ENCODE measurements at places on chromosomes 12 and 14. TPM values are rescaled to one million over a fixed set of nuclear protein-coding genes. Genes with fewer than 3 reads are reported as not detected.
A peak's percentile ranks its signal among the peaks of the same experiment; 100 is the strongest.

DNA sequence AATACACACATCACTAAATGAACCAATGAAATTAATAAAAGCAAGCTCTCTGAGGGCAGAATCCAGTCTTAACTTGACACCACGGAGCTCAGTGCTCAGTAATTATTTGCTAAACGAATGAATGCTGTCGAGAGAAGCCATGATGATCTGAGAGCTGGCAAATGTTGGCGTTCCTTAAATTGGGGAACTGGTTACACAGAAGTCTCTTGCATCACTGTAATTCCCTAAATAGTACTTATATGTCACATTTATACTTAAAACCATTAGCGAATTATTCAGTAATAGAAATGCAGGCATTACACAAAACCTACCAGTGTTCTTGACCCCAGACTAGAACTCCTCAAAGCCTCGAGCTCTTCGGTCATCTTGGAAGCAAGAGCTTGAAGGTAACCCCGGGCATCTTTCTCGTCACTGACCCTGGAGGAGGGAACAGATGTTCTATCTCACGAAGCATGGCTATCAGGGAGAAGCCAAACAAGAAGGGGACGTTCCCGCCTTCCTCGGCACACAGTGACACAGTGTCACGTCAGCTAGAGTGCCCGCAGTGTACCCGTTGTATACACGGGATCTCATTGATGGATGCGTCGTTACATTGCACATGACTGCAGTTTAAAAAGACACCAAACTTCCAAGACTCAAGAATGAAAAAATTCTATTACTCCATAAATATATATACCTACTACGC, 43.6 kb downstream of the AMN start:
- H3K36me3 ChIP-seq: peaks cover 100% of the 10 kb centered on the region
- no peak overlapping the region for H3K4me3 ChIP-seq
- no peaks in the 10 kb centered on the region for H3K27me3 ChIP-seq

- no peak for DNase-seq
- H3K4me1 ChIP-seq: peaks cover 9% of the 10 kb centered on the region
- no peaks in the 10 kb centered on the region for H3K27me3 ChIP-seq
- H3K4me3 ChIP-seq: peak overlapping the region; percentile 64
- peak overlapping the region; percentile 51 for H3K27ac ChIP-seq
These were observed 432 bp downstream of the C14orf93 start for GRCh38 chr14:23009483-23009938.

DNA sequence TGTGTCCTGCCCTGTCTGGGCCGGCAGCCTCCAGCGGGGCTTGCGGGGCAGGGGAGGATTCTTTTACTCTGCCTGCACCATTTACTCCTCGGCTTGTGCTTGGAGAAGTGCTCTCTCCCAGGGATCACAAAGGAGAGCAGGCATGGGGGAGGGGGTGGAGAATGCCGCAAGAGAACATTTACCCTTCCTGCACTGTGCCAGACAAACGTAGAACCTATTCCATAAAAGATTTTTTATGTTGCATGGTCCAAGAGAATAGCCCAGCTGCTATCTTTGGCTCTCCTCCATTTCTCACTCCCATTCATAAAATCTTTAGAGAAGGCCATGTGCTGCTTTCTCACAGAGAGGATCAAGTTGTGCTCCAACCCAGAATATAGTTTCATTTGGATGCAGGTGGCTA, 159.4 kb downstream of the SPTSSA start:
- H3K36me3 ChIP-seq: no peaks in the 10 kb centered on the region
- no peak overlapping the region for H3K27ac ChIP-seq
- no peak for DNase-seq
- H3K4me1 ChIP-seq: no peaks in the 10 kb centered on the region
- H3K4me3 ChIP-seq: no peak overlapping the region

DNA sequence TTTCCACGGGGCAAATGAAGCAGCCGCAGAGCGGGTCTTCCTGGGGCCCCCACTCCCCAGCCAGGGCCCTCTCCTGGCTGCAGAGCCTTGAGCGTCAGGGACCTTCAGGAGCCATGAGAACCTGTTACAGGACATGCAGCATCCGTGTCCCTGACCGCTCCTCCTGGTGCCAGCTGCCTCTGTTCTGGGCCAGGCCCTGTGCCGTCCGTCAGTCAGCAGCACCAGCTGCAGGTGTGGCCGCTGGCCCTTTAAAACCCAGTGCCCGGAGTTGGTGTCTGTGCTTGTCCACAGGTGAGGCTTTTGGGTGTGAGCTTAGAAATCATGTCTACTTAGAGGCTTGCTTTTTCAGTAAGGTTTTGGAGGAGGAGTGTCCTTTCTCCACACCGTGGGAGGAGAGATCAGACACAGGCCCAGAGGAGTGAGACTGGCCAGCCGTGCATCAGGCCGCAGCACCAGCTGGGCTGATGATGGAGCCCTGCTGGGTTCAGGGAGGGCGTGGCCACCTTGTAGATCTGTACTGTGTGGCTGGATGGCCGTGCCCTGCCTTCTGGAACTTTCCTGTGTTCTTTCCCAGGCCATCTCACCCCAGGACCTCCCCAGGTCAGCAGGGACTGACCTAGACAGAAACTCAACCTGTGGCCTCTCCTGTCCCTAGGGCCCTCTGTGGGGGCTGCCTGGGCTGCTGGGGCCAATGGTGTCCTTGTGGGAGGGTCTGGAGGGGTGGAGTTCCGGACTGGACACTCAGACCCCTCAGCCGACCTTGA, 27.1 kb downstream of the AACS start:
- H3K4me1 ChIP-seq: no peaks in the 10 kb centered on the region
- no peak overlapping the region for H3K27ac ChIP-seq
- peaks cover 21% of the 10 kb centered on the region for H3K36me3 ChIP-seq
- H3K27me3 ChIP-seq: no peaks in the 10 kb centered on the region
- H3K4me3 ChIP-seq: no peak overlapping the region

- H3K4me1 ChIP-seq: no peaks in the 10 kb centered on the region
- H3K27me3 ChIP-seq: no peaks in the 10 kb centered on the region
- H3K36me3 ChIP-seq: no peaks in the 10 kb centered on the region
- H3K4me3 ChIP-seq: no peak overlapping the region
These were observed 5.0 kb upstream of the PKP2 start for GRCh38 chr12:32901553-32901952.

- no peak overlapping the region for H3K4me3 ChIP-seq
- DNase-seq: no peak
These were observed 14.4 kb downstream of the NIN start for GRCh38 chr14:50816395-50817047.

GRCh38 chr12:9163392-9163791, 44.8 kb downstream of the PZP start:
- H3K4me1 ChIP-seq: no peaks in the 10 kb centered on the region
- no peak overlapping the region for H3K27ac ChIP-seq
- no peaks in the 10 kb centered on the region for H3K36me3 ChIP-seq
- no peak overlapping the region for H3K4me3 ChIP-seq
- DNase-seq: no peak

- H3K27ac ChIP-seq: no peak overlapping the region
- no peak for DNase-seq
- peaks cover 7% of the 10 kb centered on the region for H3K4me1 ChIP-seq
- peaks cover 9% of the 10 kb centered on the region for H3K27me3 ChIP-seq
- no peaks in the 10 kb centered on the region for H3K36me3 ChIP-seq
These were observed 1.9 kb upstream of the TBX3 start for GRCh38 chr12:114685869-114686268.

Gene LRIG3
- total RNA-seq: 12.3 TPM

Gene SMIM41
- 7.9 TPM for total RNA-seq

Gene CCND2
- total RNA-seq: 150 TPM

Gene PCNX1
- total RNA-seq: 73.1 TPM

Gene AQP6
- not detected for total RNA-seq

Measured in ascending aorta (tissue), 2 donors.